NAMALWA (cell line): ENCODE measurements at places on chromosomes 3 and 15.

DNA sequence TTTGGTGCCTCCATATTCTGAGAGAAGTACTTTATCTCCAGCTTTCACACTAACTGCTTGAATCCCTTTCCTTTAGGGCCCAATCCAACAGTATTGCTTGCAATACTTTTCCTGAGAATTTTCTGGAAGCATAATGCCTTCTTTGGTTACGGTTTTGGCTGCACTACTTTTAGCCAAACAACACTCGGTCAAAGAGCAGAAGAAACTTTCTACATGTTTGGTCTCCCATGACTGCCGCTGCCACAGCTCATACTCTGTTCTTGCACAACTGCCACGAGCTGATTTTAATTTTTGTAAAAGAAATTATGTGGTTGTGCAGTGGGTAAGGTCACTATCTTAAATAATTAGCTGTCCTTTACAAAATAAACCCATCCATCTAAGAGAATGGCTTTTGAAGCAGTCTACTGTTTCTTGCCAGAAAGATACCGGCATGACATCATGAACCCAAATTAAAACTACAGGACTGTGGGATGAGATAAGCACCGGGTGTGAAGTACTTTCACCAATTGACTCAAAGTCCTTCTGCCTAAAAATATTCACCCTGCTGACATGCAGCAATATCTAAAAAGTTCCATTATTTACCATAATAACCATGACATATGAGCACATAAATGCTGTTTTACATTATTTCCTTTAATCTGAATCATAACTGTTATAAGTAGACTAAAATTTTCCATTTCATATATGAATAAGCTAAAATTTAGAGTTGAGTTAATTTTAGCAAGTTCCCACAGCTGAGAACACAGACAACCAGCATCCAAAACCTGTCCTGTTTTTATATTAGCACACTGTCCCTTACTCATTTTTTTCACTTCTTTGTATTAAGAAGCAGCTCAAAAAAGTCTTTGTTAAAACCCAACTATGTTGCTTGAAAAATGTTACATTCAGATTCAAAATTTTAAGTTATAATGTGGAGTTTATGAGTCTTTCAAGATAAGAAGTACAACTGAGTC, 1154.3 kb downstream of the EPHA3 start:
- no peak for DNase-seq

GRCh38 chr15:64697911-64698369, 77.4 kb downstream of the RBPMS2 start:
- DNase-seq, result no peak

DNA sequence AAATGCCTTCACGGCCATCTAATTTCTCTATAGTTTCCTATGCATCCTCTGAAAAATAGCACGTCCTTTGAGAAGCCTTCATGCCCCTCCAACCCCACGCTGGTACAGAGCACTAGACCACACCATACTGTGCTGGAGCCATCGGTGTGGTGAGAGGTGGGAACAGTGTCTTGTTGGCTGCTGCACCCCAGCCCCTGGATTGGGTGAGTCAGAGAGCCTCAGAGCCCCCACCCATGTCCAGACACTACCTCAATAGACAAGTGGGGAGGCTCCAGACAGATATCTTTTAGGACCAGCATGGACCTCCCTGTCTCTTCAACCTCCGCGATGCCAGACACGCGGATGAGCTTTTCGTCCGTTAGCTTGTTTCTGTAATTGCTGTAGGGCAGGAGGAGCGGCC, 12.1 kb upstream of the TGM5 start:
- no peak for DNase-seq

- DNase-seq, result no peak
Measured at GRCh38 chr3:63069806-63070475, 194.7 kb upstream of the CADPS start.
